ENCODE measurements at places on chromosomes 5 and 9.
A peak's percentile ranks its signal among the peaks of the same experiment; 100 is the strongest.

DNA sequence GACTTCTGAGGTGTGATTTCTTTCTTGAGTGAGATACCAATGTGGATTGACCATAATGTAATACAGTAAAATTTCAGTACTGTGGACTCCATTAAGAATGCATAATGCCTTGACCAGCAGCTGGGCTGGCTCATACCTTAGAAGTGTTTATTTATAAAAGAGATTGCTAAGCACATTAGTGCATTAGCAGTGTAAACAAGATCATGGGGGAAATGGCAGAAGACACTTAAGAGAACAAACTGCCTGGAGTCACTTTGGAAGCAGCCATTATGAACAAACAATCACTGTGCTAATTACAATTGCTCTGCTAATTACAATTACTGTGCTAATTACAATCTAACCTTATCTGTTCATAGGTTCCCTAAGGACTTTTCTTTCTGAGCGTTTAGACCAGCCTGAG, 104.2 kb downstream of the TRIM32 start:
- DNase-seq = no peak

DNA sequence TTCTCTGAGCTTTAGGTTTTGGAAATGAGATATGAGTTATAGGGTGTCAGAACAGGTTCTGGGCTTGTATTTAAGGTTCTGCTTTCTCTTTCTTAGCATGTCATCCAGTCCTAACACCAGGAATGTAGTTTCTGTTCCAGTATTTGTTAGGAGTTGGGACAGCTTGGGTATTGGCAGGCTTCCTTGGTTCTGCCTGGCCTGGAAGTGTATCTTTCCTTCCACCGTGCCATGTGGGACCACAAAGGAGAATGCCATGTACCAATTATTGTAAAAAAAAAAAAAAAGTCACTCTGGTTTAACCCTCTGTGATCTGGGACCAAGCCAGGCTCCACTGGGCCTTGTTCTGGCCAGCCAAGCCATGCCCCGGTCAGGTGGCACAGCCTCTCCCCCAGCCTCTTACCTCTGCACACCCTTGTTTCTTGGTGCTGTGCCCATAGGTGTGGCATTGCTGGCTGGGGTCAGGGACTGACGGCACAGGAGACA, 47.8 kb downstream of the ARHGAP26 start:
- no peak for DNase-seq

DNA sequence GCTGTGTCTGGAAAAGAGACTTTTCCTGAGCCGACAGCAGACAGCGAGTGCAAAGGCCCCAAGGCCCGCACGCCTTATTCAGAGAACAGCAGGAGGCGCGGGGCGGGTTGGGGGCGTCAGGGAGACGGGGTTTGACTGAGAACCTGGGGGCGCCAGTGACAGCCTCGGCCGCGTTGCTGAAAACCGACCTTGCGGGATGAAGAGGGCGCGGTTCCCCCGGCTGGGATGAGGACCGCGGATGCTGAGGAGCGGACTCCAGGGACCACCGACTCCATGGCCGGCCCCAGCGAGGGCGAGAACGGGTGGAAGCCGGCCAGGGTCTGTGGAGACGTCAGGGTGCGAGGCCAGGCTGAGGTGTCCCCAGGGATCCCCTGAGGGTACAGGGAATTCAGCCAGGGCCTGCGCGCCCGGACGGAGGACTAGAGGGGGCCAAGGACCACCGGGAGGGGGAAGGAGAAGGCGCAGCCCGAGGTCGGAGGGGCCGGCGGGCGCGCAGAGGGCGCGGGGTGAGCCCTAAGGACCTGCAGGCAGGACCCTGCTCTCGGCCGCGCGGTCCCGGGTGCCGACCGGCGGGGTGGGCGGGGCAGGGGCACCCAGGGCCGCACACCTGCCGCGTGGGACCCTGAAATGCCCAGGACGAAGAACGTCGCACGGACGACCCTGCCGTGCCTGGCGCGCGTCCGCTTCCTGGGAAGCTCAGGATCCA, 837 bp upstream of the AHRR start:
- no peak for DNase-seq

DNA sequence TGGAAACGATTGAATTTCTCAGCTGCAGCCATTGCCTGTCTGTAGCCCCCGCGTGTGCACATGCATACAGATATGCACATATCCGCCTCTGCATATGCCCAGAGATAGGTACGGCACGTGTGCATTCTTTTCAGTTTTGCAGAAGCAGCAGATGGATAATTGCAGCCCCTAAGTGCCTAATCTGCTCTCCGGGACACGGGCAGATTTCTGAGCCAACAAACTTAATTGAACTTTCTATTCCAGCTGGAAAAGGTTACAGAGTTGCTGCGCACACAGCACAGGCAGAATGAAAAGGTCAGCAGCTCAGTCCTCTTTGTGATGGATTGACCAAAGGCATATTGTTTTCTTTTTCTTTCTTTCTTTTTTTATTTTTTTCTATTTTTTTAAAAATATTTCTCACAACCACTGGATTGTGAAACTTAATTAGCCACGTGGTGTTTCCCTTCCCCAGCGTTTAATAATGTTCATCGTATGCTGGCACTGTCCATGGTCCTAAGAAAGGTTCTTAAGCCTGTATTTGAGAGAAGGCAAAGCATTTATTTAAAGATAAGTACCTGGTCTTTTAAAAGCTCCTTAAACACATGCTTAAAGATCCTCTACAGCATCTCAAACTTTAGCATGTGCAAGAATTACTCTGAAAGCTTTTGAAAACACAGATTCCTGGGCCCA, 270.2 kb upstream of the BRINP1 start:
- peak; percentile 3 for DNase-seq

GRCh38 chr9:85501456-85501855, 240.3 kb downstream of the AGTPBP1 start:
- DNase-seq = no peak

GRCh38 chr9:114221706-114222465, 66.5 kb downstream of the COL27A1 start:
- no peak for DNase-seq

- DNase-seq = no peak
Observed at GRCh38 chr9:137222190-137223077, at the start of gene RNF208. Gene RNF208, minus strand, starts transcription at chr9:137222240. Its CDS starts 1,028 bp downstream, at chr9:137221212.
